ENCODE measurements at places on chromosomes 7 and 10.

- DNase-seq = peak; percentile 83
These were observed at the start of gene ACBD5 for GRCh38 chr10:27240212-27241009. TSS of gene ACBD5 (minus strand) at chr10:27240797. CDS start at chr10:27240688, 109 bp downstream.

DNA sequence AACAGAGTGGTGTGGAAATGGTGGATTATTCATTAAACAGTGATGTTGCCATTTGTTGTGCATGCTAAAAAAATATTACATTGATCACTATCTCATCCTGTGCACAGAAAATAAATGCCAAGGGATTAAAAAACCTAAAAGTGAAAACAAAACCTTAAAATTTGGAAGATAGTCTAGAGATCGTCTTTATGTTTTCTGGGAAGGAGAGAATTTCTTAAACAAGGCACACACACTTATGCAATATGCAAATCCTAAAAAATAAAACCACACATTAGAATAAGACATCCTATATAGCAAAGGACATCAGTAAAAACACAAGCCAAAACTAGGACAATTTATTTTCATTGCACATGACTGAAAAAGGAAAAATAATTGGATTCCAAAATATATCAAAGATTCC, 54.5 kb downstream of the MACC1 start:
- DNase-seq = no peak

- no peak for DNase-seq
These were observed 34.9 kb upstream of the TCERG1L start for GRCh38 chr10:131346456-131346855.

- no peak for DNase-seq
These were observed 330.3 kb downstream of the HGF start for GRCh38 chr7:81439591-81439990.

DNA sequence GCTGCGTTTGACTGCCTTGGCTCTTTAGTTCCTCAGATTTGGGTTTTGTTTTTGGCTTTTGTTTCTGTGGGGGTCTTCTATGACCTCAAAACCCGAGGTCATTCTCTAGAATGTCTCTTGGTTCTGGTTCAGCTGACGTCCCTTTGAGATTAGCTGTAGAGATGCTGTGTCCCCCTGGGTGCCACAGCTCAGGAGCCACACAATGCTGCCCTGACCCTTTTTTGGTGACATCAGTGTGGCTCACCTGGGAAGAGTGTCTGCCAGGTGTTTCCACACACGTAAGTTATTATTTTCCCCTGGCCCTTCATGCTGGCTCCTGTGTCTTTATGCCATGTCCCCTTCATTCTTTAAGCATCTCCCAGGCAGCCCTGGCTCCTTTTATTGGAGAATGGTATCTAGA, 89.8 kb upstream of the DDC start:
- no peak for DNase-seq

All from AML-193 (cell line).